ENCODE measurements at places on chromosomes 6 and 20.

DNA sequence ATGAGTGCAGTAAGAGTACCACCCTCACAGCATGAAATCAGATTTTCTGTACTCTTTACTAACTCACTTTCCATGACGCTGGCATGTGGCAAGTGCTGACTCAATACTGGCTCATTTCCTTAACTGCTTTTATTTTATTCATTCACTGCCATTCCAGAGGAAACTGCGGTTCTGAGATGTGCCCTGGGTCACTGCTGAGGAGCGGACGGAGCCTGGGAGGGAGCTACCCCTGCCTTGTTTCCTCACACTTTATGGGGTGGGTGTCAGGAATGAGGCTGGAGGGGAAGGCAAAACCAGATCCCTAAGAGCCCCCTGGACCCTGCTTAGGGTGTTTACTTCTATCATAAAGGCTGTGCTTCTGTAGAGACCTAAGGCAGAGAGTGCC is 14.4 kb downstream of the NT5E start:
- DNase-seq: no peak

- DNase-seq: no peak
These were observed 151.8 kb downstream of the NRN1 start for GRCh38 chr6:5854899-5855298.

- peak; percentile 41 for DNase-seq
These were observed 9.0 kb upstream of the MRPS10 start for GRCh38 chr6:42226645-42227143.

GRCh38 chr6:90028066-90028778 is 134.0 kb downstream of the GJA10 start:
- DNase-seq: no peak

DNA sequence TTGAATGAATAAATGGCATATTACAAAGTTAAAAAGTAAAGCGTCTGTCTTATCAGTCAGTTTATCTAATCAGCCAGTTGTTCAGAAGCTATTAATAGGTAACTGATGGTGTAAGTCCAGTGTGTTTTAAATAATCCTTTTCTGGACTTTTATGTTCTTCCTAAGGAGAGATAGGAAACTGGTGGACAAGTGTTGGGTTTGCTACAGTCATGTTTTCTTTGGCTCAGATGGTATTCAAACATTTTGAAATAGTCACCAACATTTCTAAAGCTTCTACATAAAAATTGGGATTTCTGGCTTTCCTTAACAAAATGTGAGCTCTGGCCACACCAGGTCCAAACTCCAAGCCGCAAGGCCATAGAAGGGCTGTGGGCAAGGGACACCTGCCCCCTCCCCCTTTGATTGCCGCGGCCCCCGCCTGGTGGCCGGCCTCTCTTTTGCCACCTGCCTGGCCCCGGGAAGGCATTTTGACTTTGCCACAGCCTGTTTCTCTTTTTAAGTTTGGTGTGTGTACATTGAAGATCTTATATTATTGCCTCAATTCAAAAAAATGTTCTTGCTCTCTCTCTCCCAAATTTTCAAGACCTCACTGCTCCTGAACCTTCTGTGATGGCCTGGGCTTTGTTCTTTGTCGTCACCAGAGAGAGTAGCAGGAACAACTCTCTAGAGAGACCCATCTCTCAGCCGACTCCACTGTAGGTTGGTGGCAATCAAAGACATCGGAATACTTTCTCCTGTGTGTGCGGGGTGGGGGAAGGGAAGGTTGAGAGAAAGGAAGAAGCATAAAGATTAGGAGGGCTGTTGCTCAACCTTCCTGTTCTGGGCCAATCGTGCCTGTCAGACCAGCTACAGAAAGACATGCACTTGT is 84.0 kb upstream of the ZNF217 start:
- no peak for DNase-seq

DNA sequence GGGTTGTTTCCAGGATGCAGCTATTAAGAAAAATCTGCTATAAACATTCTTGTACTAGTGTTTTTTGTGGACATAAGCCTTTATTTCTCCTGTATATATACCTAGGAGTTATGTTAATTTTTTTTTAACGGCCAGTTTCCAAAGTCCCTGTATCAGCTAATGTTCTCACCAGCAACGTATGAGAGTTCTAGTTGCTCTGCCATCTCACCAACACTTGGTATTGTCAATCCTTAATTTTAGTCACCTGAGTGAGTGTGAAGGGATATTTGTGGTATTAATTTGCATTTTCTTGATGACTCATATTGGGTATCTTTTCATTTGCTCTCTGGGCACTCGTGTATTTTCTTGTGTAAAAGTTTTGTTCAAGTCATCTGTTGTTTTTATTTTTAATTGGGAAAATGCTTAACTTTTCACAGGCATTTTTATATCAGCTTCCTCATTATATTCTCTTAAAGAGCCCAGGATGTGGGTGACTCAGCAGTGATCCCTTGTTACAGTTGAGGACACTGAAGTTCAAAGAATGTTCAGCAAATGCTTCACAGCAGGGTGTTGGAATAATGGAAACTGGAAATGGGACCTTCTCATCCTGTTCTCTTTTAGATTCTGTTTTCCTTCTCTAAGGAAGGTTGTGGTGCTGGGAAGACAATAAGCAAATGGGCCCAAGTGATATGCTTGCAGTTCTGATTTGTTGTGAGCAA is 211.7 kb upstream of the PRND start:
- no peak for DNase-seq
